ENCODE measurements at places on chromosomes 4 and X.

DNA sequence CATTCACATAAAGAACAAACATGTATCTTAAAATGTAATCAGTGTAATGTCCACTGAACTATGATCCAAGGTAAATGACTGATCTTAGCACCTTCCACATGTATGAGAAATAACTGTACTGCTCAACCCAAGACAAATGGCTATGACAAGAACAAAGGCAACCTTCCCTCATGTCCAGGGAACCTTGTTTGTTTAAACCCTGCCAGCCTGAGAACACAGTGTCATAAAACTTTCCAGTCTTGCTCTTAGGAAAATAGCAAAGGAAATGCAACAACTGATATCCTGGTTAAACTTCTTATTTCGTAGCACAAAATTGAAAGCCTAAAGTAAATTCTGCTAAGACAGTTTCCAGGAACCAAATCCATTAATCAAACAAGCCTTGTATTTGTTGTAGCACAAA lies 494.3 kb downstream of the IL15 start:
- DNase-seq = no peak

- DNase-seq = no peak
Observed at GRCh38 chrX:370963-371745, 15.6 kb downstream of the PPP2R3B start.

DNA sequence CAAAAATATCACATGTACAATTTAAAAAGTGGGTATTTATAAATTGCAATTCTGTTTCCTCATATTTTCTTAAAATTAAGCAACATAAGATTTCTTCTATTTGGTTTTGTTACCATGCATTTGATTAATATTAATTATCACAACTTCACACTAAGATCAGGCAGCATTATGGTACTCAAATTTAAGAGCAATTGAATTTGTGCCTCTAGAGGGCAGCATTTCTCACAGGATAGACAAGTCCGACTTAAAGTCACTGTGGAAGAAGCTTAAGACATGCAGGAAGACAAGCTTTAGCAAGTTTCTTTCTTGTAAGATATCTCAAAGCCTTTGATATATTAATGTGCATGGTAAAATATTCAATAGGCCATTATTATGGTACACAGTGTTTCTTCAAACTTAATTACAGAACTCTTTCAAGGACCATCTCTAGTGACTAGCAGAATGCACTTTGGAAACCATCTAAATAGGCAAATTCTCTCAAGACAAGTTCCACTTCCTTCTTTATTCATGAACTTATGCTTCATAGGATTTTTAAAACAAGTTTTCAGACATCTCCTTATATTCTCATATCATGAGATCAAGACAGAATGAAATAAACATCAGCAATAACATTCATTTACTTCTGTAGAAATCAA lies 35.0 kb downstream of the FBXW7 start:
- DNase-seq = no peak

DNA sequence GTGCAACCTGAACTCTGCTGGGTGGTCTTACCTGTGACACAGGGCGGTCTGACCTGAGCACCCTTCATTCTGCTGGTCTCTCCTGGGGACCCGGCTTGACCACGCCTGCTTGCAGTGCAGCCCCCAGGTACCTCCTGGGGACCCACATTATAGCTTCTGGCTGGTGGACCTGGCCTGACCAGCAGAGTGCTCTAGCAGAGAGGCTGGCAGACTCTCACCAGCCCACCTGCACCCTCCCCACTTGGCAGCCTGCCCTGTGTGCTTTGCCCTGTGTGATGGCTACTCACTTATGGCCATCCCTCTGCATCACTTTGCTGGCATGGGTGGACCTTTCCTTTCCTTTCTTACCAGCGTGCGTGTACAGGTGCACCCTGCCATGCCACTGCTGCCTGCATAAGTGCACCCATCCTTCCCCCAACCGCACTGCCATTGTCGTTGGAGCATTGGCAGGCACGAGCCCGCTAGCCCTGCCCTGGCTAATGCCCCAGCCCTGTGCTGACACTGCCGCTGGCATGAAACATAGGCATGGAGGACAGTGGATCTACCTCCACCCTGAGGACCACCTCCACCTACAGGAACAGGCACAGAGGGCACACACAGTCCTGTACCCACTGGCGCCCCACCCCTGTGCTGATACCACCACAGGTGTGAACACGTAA lies 21.5 kb upstream of the H2AZ1 start:
- no peak for DNase-seq

- DNase-seq = no peak
Observed at GRCh38 chrX:22135171-22135711, 103.1 kb downstream of the PHEX start.

DNA sequence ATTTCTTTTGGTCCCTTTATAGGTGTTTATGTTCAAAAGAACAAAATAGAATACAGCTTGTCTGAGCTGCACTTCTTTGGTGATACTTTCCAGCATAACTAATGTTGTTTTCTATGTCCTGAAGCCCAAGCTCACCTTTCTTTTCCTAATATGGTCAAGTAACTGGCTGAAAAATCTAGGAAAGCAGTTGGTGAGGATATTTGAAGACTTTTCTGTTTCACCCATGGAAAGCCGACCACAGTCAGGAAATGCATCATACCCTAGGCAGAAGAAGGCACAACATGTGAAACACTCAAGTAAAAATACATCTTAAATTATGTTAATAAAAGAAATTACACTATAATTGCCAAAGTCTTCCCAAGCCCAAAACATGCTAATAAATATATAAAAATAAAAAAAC lies 337.0 kb downstream of the PDGFC start:
- DNase-seq = no peak

GRCh38 chr4:38957261-38957815 lies 74.9 kb downstream of the TMEM156 start:
- DNase-seq = no peak

DNA sequence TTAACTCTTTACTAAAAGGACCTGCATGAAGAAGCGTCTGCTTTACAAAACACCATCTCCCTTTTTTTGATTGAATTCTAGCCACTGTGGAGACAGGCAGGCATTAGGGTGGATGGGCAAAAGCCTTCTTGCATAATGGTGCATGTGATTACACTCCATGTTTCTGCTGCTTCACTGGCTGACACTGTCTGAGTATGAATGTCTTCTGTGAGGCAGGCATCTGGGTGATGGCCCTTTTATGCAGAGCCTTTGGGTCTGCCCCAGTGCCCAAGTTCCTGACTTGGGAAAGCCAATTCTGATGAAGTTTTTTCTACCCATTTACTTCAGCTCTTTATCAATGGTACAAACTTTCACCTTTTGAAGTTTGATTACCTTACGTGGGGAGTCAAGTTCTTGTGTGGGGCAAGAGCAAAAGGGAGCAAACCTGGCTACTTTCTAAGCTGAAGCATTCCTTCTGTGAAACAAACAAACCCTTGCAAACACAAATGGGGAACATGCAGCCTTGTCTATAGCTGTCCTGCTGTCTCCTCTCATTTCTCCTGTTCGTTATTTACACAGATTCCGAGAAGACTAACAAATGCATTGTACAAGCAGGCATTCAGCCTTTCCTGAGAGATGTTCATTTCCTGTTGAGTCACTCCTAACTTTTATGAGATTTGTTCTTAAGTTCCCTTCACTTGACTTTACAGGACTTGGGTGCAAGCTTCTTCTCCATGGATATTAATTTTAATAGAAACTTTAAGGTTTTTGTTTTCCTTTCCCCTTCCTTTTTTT lies 301.9 kb downstream of the TLL1 start:
- DNase-seq = no peak

DNA sequence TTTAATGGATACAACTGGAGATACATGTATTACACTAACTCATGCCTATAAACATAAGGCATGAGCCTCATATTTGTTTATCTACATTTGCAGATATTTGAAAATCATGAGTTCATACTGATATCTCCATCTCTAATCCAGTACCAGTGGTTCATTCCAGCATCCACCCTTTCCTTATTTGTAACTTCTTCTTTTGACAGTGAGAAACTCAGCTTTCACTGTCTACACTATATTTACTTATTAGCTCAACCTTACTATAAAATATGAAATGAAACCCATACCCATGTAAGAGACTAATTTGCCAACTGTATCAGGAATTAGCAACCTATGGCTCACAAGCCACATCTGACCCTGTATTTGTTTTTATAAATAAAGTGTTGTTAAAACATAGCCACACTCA lies 161.9 kb upstream of the GPRIN3 start:
- DNase-seq = no peak

DNA sequence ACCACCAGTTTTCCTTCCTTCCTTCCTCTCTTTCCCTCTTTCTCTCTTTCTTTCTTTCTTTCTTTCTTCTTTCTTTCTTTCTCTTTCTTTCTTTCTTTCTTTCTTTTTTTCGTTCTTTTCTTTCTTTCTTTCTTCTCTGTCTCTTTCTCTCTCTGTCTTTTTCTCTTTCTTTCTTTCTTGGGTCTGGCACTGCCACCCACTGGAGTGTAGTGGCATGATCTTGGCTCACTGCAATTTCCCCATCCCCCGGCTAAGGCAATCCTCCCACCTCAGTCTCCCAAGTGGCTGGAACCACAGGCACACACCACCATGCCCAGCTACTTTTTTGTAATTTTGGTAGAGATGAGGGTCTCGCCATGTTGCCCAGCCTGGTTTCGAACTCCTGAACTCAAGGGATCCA lies 51.6 kb upstream of the NHS start:
- no peak for DNase-seq

DNA sequence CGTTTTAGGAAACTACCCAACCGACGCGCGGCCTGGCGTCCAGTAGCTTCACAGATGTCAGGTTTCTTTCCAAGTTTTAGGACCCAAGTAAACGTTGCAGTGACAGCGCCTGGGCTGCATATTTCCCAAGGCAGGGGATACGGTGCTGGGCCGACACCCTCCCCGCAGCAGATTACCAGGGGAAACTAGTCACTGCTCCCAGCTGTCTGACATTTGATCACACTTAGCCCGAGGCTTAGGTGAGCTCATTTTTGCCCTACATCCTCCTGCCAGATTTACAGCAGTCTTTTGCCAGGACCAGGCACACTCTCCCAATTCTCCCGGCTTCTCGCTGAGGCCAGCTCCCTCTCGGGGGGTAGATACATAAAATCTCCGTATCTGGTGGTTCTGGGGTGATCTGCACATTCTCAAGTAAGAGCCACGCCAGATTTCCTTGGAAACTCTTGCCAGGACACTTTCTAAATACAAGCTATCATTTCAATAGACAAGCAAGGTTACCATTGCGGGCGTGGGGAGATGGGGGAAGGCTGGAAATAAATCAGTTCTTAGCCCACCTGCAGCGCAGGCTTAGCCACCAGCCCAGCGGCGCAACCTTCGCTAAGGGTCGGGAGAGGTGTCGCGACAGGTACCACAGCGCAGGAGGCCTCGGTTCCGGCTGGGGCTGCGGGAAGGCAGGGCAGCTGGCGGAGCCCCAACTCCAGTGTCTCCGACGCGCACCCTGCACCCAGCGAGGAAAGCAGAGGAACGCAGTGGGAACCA lies 2.5 kb upstream of the SOX3 start:
- DNase-seq = no peak

DNA sequence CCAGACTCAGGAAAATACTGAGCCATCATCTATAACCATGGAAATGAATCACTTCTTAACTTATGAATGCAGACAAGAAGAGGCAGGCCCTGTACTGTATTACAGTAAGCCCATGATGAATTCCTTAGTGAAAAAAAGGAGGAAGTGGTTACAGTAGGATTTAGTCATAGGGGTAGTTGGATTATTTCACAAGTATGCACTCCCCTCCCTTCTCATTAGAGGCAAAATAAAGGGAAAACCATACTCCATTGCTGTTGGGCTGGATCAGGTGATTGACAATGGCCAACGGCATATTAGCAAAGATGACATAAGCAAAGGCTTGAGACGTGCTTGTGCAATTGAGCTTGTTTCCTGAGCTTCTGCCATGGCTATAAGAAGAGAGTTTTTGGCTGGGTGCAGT lies 181.1 kb upstream of the PRPS2 start:
- no peak for DNase-seq

DNA sequence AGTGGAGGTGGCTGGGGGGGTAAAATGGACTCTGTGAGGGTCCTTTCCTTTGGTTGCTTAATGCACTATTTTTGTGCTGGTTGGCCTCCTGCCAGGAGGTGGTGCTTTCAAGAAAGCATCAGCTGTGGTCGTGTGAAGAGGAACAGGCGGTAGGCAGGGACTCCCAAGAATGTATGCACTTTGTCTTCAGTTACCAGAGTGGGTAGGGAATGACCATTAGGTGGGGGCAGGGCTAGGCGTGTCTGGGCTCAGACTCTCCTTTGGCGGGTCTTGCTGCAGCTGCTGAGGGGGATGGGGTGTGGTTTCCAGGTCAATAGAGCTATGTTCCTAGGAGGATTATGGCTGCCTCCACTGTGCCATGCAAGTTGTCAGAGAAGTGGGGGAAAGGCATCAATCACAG lies 509.0 kb downstream of the PCDH19 start:
- no peak for DNase-seq

Measured in activated T-cell treated with anti-CD3 and anti-CD28 coated beads for 48 hours (primary cell).